Endothelial cell of umbilical vein (primary cell): ENCODE measurements at places on chromosomes 3 and 15. TPM values are rescaled to one million over a fixed set of nuclear protein-coding genes. Genes with fewer than 3 reads are reported as not detected.

Gene TIPARP
- total RNA-seq: 20.0 and 21.2 TPM in 2 replicates

- DNase-seq: peak; percentile 34
Observed at GRCh38 chr3:61903931-61904657, 342.7 kb downstream of the PTPRG start.

DNA sequence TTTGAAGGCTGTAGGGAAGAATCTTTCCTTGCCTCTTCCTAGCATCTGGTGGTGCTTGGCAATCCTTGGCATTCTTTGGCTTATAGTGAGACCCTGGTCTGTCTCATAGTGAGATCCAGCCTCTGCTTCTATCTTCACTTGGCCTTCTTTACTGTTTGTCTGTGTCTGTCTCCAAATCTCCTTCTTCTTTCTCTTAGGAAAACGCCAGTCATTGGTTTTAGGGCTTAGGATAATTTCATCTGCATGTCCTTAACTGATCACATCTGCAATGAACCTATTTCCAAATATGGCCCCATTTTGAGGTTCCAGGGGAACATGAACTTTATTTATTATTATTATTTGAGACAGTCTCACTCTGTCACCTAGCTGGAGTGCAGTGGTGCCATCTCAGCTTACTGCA is 25.8 kb downstream of the KAT2B start:
- no peak for DNase-seq

Gene AMOTL2
- total RNA-seq: 145 and 167 TPM in 2 replicates

DNA sequence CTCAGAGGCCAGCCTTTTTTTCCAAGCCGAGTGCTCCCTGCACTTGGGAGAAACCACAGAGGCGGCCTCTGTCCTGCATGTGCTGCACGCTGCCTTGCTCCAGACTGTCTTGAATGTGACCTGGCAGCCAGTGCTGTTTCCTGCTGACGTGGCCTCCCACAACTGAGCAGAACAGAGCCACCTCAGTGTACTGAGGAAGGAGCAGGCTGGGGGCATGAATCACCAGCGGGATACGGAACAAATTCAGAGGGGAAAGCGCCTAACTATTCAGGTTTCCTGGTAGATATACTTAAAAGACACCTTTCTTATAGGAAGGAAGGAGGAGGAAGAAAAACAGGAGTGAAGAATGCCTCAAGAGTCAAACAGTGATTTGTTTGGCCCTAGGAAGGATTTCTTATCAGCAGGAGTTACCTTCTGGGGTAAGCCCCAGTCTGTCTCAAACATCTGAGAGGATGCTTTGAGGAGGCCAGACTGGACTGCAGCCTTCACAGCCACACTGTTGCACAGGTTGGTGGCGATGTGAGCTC is 114.0 kb downstream of the FNDC3B start:
- peak; percentile 98 for DNase-seq

DNA sequence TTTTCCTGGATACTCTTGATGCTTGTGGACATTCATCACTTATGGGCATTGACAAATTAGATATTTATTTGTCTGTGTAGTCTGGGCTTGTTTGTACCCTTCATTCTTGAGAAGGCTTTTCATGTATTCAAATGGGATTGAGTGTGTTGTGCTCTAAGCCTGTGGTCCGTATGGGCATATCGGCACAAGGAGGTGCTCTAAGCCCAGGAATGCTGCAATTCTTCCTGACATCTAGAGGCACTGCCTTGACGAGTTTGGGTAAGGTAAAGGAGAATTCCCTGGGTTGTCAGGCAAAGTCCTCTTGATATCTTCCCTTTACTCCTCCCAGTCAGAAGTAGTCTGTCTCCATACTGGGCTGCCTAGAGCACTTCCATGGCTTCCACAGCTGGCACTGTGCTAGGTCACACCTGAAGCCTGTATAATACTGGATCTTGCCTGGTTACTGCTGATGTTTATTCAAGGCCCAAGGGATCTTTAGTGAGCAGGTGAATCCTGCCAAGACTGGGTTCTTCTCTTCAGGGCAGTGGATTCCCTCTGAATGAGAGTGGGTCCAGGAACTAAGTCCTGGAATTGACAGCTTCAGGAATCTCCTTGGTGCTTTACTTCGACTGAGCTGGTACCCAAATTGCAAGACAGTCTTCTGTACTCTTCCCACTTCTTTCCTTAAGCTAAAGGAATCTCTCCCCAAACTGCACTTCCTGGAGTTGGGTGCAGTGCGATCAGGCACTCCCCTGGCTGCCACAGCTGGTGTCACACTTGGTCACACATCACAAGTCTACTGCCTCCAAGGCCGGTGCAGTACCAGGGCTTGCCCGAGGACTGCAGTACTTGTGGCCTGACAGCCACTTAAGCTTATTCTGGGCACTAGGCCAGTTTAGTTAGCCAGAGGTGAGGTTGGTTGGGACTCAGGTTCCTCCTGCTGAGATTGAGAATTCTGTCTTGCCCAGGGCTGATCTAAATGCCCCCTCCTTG is 46.0 kb downstream of the GALK2 start:
- no peak for DNase-seq

DNA sequence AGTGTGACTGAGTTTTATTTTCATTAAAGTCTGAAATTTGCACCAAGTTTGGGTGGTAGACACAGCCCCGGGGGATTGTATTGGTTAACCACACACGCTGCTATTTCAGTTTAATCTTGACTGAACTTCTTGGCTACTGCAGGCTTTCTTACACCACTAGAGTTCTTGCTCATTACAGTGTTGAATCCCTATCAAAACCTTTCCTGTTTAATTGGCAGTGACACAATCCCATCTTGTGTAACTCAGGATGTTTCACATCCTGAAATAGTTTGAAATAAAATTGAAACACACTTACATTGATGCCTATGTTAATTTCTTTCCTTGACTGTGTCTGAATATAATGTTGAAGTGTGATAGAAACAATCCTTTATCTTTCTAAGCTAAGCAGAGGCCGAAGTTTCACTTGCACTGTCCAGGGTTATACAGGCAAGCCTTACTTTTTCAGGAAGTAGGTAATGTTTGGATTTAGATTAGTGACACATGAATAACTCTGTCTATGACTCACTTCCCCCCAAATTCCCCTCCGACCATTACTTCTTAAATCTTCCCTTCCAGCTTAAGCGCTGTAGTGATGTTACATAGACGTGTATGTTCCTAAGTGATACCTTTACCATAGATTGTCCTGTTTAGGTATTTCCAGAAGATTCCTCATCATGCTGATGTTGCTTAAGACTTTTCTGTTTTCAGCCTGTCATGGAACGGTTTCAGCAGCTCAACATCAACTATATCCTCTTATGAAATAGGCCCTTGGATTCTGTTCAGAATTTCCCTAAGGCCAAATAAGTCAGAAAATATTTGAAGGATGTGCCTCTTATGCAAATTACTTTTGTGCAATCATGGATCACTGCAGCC is 16.8 kb downstream of the ATG7 start:
- peak; percentile 95 for DNase-seq

DNA sequence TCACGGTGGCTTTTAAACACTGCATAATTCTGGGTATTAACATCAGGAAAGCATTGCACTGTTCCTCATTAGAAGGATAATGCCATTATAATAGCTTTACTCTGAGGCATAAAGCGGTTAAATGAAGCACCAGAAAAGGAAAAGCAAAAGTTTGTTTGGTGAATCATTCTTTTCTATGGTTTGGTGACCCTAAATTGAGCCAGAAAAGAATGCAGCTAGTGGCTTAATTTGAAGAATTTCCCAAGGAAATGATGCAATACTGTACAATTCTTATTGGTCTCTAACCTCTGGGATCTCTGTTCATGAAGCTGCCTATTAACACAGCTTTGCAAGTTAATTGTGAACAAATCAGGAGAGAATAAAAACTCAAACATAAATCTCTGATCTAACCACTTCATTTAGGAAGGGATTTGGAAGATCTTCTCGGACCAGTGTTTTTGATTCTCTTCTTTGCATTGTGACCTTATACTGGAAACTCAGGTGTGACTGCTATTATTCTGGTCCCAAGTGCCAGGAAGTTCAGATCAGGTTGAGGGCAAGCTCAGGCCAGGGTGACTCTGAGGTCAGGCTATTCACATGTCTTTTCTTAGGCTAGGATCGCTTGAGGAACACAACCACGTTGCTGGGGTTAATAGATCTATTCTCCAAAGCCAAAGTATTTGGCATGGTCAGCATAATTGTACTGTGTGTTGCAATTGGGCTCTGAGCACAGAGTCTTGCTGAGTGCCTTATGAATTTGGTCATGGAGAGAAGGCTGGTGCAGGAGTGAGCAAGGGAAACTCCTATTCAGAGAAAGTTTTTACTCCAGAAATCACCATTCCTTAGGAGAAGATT is 11.3 kb upstream of the DLG1 start:
- peak; percentile 75 for DNase-seq

Gene REC114
- not detected in 2 replicates for total RNA-seq

GRCh38 chr3:162769564-162769963 is 1273.0 kb downstream of the OTOL1 start:
- no peak for DNase-seq

Gene DUOX1
- not detected in 2 replicates for total RNA-seq

Gene ARGFX
- total RNA-seq: not detected in 2 replicates

DNA sequence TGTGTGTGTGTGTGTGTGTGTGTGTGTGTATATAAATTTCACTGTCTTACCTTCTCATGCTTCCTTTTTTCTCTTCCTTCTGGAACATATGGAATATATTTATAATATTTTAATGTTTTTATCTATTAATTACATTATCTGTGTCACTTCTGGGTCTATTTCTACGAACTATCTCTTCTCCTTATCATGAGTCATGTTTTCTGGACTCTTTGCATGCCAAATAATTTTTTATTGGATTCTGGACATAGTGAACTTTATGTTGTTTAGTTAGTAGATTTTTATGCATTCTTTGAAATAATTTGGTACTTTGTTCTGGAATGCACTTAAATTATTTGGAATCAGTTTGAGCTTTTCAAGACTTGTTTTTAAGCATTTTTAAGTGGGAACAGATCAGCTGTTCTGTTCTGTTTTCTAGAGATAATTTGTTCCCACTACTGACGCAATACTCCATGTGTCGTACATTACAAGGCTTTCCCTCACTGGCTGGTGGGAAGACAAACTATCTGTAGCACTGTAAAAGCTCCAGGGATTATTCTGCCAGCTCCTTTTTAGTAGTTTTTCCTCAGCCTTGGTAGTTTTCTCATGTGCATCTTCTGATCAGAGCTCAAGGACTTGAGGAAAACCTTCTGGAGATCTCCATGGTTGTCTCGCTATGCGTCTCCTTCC is 302.0 kb downstream of the CLSTN2 start:
- DNase-seq: no peak

DNA sequence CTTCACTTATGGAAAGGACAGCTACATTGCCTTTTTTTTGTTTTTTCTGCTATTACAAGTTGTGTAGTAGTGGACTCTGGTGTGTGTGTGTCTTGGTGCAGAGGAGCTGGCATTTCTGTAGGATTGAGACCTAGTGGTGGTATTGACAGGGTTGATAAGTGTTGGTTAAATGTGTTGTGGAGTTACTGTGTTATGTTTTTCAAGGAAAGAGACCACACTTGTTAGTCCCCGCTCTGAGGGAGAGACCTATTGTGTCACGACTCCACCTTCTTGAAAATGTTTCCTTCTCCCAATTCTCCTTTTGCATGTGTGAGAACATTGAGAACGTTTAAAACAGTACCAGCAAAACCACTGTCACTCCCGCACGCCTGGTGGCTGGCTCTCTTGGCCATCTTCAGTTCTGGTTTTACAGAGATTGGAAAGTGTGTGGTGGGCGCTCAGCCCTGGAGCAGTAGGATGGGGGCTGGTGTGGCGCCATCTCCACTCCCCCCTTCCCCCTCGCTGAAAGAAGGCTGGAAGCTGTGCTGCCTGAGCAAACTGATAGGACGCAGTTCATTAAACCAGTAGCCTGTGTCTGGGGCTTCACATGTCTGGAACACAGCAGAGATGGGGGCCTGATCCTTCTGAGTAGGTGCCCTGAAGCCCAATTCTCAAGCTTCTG is 5.5 kb downstream of the KLF13 start:
- no peak for DNase-seq

GRCh38 chr3:179717219-179717618 is 64.4 kb downstream of the USP13 start:
- DNase-seq: no peak

- peak; percentile 47 for DNase-seq
Observed at GRCh38 chr3:53044711-53045517, 959 bp downstream of the SFMBT1 start.

DNA sequence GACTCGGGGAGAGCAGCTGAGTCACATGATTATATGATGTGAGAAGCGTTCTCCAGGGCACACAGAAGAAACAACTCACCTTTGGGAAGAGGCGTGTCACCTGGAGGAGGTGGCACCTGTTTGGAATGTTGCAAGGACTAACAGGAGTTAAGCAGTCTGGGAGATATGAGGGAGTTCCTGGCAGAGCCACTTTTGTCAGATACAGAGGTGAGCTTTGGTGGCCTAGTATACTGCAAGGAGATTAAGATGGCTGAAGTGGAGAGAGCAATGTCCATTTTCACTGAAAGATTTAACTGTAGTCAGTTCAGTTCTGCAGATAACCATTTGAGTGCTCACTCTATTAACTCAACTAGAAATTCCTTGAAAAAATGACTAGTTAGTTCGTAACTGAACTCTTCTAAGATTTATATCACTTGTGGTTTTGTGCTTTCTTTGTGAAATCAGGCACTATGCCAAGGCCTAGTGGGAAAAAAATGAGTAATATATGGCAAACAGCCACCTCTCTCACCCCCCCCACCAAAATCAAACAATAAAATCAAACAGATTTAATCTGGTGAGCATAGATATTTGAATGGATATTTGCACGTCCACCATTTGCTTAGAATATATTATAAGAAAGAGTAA is 61.3 kb downstream of the CRYBG3 start:
- peak; percentile 74 for DNase-seq

Gene IL12A
- total RNA-seq: 1.5 and 1.7 TPM in 2 replicates

GRCh38 chr3:52831500-52832301 is 1.2 kb upstream of the ITIH4 start:
- DNase-seq: peak; percentile 72

DNA sequence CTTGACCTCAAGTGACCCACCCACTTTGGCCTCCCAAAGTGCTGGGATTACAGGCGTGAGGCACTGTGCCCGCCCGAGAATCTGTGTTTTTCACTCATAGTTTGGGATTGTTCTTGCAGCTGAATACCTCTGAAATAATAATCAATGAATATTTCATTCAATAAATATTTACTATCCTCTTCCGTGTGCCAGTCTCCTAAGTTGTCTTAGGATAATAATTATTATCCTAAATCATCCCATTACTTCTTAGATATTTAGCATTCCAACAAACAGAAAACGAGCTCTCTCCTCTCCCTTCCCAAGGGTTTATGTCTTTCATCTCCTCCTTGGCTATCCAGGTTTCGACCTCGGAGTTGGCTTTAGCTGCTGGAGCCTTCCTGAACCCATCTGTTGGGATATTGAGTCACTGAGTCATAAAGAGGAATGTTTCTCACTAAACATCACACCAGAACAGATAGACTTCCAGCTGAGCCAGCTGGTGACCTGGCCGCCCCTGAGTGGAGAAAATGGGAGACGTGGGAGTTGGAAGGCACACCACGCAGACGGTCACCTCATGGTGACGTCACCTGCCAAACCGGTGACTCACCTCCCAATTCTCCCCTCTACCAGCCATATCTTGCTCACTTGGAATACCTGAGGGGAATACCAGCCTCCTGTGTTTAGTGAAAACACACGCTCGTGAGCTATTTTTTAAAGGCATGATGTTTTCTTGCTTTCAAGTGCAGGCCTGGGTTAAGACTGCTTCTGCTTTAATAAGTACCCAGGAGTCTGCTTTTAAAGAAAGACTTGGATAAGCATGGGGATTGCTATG is 43.9 kb downstream of the BHLHE40 start:
- DNase-seq: peak; percentile 94
